ENCODE measurements at places on chromosomes 1 and 21.

- DNase-seq: no peak
These were observed 738.4 kb downstream of the MATN1 start for GRCh38 chr1:29984862-29985605.

DNA sequence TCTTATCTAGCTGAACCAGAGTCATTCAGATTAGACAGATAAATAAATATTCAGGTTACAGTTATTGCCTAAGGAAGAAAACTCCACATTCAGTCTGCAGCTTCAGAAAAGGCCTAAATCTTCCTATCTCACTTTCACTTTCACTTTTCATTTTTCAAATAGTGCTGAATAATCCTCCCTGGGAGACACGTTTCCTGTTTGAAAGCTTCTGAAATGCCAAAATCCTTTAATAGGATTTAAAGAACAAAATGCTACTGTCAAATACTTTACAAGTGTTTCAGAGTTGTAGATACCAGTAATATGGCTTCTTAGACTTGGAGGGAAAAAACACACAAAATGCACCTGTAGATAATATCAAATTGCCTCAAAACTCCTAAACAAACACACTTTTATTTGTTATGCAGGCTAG lies 3.9 kb downstream of the PSMB2 start:
- DNase-seq: no peak

DNA sequence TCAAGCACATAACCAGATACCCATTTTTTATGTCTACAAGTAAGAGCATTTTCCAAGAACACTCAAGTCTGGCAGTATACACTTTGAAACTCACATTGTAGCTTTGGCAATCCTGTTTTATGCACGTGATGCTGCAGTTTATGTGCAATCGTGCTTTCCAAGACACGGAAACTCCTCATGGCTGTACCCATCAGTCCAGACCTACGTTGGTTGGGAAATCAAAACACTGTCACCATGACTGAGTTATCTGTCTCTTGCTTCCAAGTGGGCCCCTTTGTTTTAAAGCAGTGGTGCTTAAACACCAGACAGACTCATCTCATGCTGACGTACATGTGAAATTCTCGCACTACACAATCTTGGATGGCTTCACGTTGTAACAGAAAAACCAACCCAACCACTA lies 192.8 kb downstream of the LTN1 start:
- DNase-seq: no peak

DNA sequence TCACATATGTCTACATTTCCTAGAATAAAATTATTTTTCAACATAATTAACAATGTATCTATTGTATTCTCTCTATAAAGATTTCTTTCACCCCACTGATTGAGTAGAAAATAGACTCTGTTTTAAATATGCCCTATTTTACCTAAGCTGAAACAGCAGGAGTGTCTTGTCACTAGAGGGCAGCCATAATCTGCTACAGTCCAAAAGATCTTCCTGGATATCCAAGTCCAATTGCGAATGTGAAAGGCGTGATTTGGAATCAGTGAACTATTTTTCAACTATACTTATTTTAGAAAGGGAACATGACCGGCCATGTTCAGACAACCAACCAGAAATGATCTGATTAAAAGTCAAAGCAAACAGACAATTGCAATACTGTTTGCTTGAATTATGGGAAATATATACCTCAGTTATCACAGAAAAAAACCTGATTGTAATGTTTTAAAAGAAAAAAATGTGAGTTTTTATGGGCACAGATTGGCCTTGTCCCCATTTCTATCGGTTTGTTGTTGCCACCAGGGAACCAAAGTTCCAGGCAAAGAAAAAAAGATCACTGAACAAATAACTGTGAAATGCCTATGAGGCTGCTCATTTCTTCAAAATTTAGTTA lies 1211.0 kb upstream of the ADGRL4 start:
- DNase-seq: no peak

- DNase-seq: no peak
These were observed 59.7 kb upstream of the CD34 start for GRCh38 chr1:207970329-207971233.

DNA sequence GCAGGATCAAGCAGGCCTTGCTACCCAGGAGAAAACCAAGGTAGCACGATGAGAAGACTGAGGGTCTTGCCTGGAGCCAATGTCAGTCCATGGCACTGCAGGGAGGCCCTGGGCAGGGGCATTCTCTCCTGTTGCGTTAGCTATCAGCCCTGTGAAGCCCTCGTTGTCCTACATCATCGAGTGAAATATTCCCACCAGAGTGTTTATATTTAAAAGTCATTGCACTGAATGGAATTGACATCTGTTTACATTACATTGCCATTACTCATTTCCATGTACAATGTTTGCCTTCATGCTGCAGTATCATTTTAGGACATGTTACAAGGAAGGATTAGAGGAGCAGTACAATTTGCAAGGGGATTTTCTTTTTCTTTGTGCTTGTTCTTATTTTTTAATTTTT lies 243.9 kb downstream of the KAZN start:
- DNase-seq: no peak

- peak; percentile 51 for DNase-seq
These were observed 89.6 kb upstream of the EDN2 start for GRCh38 chr1:41573785-41574713.

GRCh38 chr1:13832100-13832499 lies 132.1 kb downstream of the PRDM2 start:
- DNase-seq: no peak

- no peak for DNase-seq
These were observed 1.7 kb upstream of the HRNR start for GRCh38 chr1:152225678-152226077.

DNA sequence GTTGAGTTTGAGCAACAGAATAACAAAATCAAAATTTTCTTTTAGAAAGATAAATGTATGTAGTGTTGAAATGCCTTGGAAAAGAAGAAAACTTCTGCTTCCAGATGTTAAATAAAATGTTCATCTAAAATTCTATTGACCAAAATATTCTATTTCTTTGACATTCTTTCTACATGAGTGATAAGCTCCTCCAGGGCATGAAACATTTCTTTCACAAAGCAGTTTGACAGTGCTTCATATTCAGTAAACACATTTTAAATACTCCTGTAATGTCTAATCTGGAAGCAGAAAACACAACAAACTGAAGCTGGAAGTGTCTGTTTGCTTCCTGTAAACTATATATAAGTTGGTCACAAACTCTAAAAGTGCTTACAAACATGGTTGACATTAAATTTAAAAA lies 61.5 kb downstream of the RGS21 start:
- no peak for DNase-seq

DNA sequence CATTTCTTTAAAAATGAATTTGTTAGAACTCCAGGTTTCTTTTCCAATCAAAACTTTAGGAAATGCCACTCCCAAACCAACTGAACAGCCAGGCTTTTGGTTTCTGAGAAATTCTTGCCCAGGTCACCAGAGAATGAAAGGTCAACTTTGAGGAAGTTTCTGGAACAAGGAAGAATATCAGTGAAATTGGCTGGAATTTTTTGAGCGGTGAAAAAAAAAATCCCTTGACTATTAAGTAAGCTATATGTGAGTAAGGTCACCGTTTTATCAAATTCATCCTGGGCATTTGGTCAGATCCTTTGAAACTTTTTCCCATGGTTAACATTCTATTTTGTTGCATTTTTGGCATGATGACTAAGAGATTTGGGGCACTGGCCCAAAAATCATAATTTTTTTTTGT lies 469.3 kb downstream of the LTN1 start:
- no peak for DNase-seq

DNA sequence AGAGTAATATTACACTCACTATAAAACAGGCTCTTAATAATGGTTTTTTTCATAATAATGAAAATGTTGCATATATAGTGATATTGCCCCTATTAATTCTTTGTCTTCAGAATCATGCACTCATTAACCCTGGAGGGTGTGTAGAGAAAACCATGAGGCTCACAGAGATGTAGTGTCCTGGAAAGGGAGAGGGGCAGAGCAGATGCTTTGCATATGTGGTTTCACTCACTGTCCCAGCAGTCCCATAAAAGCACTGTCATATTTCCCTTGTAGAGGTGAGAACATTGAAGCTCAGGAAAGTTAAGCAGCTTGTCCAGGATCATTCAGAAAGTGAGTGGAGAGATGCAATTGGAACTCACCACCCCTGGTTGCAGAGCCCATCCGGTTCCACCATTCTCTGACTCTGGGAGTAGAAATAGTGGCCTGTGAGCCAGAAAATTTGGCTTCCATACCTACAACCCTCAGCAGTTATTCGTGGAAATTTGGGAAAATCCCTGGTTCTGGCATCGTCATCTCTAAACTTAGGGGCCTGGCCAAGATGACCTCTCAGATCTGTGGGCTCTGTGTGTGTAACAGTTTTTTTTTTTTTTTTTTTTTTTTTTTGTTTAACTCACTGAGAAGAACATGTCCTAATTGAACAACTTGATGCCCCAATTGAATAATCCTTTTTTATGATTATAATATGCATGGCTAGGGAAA lies 86.4 kb downstream of the RGL1 start:
- no peak for DNase-seq

DNA sequence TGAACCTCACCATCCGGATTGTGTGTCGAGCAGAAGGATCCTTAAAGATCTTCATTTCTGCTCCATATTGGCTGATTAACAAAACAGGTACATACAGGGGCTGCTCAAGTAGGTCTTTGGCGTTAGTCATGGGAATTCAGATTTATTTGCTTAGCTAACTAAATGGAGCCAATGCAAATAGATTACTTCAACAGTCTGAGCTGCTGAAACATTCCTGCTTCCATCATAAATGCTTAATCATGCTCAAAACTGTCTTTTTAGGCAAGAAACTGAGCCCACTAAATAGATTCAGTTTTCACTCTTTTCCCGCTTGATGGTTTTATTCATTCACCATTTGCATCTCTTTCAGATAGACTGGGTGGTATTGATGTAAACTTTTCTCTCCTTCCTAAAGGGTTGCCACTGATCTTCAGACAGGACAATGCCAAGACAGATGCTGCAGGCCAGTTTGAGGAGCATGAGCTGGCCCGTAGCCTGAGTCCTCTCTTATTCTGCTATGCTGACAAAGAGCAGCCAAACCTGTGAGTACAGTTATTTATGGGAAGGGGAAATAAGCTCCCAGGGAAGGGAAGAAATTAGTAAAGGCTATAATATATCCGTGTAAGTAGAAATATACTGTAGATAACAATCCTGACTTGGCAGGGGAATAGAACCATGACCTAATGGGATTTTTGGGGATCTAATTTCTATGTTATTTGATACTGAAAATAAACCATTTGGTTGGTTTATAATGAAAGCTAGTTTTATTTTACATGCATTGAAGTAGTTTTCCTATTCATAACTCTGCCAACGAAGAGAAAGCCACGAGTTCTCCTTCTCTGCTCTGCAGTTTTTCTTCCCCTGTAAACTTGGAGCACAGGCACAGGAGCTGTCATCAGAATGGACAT lies 126.4 kb downstream of the VPS13D start:
- DNase-seq: no peak

DNA sequence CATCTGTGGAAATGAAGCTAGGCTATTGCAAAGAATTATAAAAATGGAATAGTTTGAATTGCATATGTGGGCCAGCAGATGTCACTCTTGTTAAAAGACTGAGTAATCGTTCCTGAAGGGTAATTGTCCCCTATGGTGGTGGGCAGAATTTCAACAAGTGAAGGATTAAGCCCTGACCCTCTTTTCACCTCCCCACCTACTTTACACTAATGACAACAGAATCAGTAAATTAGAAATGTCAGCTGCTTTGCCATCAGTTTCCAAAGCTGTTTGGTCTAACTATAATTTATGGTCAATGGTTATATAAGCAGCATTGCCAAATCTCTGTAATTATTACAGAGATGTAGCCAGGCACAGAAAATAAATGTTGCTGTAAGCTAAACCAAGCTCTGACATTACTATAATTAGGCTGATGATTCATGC lies 898.6 kb downstream of the AMY1C start:
- DNase-seq: no peak

DNA sequence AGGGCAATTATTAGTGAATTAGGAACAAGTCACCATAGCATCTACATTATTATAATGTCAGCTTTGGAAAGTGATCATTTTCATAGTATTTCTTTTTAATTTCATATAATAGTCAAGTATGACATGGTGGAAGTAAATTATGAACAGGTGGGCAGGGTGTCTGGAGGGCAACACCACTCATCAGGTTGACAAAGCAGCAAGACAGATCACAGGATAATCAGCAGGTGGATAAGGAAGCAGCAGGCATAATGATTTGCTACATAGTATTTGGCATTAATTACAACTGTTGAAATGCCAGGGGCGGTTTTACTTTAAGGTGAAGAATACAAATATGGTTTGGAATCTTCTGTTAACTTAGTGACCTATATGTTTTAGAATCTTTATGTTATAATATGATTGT lies 1342.2 kb downstream of the PLA2G4A start:
- DNase-seq: no peak

- no peak for DNase-seq
These were observed 494.3 kb downstream of the BRINP3 start for GRCh38 chr1:189983166-189983890.

DNA sequence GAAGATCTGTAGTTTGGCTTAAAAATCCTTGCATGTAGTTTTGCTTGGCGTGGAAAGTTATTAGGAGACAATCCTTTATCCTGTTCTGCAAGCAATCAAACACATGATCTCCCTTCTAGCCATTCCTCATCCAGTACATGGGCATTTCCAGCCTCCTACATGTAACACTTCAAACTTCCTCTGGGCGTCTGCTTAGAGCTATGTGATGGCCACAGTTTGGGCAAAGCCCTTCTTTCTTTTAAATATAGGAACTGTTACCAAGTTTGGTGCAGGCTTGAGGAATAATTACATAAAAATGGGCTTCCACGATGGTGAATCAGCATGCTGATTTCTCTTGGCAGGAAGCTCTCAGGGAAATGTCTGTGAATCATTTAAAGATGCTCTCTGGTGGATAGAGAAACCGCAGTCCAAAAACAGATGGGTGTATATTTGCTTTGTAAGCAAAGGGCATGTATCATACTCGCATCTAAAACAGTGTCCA lies 176.9 kb upstream of the FMN2 start:
- DNase-seq: no peak

GRCh38 chr1:226882631-226883409 lies 12.4 kb downstream of the PSEN2 start:
- no peak for DNase-seq

DNA sequence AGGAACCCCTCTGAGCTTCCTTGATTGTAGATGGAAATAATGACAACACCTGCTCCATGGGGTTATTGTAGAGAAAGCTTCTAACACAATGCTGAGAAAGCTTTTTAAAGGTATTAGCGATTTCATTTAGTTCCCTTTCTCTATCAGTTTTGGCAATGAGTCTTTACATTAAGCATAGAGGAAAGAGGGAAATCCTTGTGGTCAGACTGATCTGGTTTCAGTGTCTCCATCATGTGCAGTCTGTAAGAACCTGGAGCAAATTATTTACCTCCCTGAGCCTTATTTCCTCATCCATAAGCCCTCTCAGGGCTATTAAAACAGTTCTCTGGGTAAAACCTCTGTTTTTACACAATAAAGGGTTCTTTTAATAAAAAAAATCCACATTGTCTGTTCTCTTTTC lies 87.5 kb downstream of the FGGY start:
- no peak for DNase-seq

DNA sequence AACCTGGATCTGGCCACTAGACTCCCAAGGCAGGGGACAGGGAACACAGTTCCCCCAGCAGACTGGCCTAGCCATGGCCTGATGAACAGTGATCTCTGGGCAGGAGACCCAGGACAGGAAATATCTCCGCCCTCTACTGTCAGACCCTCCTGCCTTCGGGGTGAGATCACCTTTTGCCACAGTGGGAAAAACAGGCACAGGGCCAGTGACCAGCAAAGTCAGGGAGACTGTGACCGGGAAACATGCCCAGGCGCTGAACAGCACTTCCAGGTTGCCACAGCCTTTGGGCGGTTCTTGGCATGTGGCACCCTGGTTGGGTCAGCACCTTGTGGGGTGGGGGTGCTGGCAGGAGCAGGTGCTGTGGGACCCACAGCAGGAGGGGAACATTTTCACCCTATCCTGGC lies 8.9 kb upstream of the ZNF669 start:
- DNase-seq: no peak

Data from stimulated activated CD4-positive, alpha-beta T cell treated with anti-CD3 and anti-CD28 coated beads, Interleukin-15, amount 100 ng/mL, for 1 hour (primary cell).